ENCODE measurements at places on chromosomes 2 and 18. TPM values are rescaled to one million over a fixed set of nuclear protein-coding genes. Genes with fewer than 3 reads are reported as not detected.

Gene ANKRD30BL
- not detected for total RNA-seq

DNA sequence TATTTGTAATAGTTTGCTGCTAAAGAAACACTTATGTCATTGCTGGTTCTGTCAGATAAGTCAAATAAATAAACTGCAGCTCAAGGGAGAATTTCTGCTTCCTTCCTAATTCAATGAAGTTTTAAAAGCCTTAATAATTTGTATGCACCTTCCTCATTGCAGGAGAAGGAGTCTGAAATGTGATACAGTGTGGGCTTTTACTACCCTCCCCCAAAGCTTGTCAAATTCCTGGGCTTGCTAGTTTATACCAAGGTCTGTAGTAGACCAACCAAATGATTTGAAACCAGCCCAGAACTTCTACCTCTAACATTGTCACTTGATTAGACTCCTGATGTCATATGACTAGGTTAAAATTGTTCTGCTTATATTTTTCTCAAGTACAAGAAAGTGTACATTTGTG lies 131.8 kb downstream of the DTNA start:
- no peaks in the 10 kb centered on the region for H3K27me3 ChIP-seq
- no peak for DNase-seq
- no peaks in the 10 kb centered on the region for H3K36me3 ChIP-seq

DNA sequence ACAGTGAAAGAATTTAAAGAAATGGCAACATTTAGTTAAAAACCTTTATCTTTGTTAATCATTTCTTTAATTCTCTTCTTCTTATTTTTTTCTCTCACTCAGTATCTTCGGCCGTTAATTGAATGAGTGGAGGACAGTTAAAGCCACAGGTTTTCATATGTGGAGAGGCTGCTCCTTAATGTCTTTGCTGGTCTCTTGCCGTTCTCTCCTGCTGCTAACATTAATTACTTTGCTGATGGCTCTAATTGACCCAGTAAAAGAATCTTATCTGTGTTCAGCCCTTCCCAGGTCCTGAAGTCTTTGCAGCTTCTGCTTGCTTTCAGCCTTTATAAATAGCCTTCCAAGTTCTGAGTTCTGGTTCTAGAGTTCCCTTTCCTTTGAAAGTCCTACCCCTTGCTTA lies 77.1 kb downstream of the ADAM23 start:
- DNase-seq: no peak
- H3K4me3 ChIP-seq: no peak overlapping the region
- no peaks in the 10 kb centered on the region for H3K27me3 ChIP-seq
- no peaks in the 10 kb centered on the region for H3K36me3 ChIP-seq
- H3K27ac ChIP-seq: no peak overlapping the region

- no peaks in the 10 kb centered on the region for H3K36me3 ChIP-seq
- H3K27me3 ChIP-seq: no peaks in the 10 kb centered on the region
- peak overlapping the region; percentile 64 for H3K27ac ChIP-seq
- H3K4me3 ChIP-seq: peak overlapping the region; percentile 66
Observed at GRCh38 chr2:119431976-119432850, 559 bp downstream of the TMEM37 start.

GRCh38 chr18:70037431-70038061 lies 89.9 kb upstream of the CD226 start:
- H3K4me1 ChIP-seq: no peaks in the 10 kb centered on the region
- peaks cover 12% of the 10 kb centered on the region for H3K36me3 ChIP-seq
- no peaks in the 10 kb centered on the region for H3K27me3 ChIP-seq
- H3K27ac ChIP-seq: no peak overlapping the region

DNA sequence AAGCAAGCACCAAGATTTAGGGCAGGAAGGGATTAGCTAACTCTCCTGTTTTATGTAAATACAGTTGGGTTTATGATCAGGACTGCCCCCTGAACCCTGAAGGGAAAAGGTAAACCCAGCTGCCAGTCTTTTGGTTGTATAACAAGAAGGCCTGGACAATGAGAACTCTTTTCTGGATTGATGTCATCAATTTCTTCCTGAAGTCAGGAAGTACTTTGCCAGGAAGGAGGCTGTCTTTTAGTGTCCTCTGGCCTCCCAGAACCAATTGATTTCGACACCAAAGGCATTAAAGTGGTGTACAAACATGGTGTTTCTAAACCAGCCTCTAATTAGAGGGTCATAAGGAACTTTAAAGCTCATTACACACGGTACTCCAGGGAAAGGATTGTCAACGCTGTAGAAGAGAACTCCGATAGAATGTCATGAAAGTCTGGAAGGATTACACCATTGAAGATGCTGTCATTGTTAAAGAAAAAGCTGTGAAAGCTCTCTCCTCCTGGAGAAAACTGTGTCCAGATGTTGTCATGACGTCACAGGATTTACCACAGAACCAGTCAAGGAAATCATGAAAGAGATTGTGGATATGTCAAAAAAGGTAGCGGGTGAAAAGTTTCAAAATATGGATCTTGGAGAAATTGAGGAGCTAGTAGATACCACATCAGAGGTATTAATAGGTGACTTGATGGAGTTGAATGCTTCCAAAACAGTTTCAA lies 78.8 kb downstream of the ANKRD12 start:
- no peak overlapping the region for H3K4me3 ChIP-seq
- peaks cover 67% of the 10 kb centered on the region for H3K36me3 ChIP-seq
- no peak for DNase-seq
- H3K4me1 ChIP-seq: no peaks in the 10 kb centered on the region
- H3K27ac ChIP-seq: no peak overlapping the region

DNA sequence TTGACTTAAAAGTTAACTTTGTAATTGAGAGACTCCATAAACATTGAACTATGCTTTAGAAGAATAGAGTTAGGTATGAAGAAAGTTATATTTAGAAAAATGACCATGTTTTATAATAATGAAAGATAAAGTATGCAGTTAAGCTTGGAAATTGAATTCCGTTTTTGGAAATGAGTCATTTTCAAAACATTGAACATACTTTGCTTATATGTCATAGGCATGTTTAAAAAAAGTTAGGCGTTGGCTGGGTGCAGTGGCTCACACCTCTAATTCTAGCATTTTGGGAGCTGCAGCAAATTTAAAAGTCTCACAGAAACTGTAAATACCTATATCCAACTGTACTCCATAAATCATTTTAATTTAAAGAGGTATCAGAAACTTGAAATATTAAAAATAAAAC lies 607.4 kb downstream of the CBLN2 start:
- H3K4me1 ChIP-seq: no peaks in the 10 kb centered on the region
- DNase-seq: no peak
- no peak overlapping the region for H3K27ac ChIP-seq
- H3K27me3 ChIP-seq: no peaks in the 10 kb centered on the region
- H3K4me3 ChIP-seq: no peak overlapping the region

DNA sequence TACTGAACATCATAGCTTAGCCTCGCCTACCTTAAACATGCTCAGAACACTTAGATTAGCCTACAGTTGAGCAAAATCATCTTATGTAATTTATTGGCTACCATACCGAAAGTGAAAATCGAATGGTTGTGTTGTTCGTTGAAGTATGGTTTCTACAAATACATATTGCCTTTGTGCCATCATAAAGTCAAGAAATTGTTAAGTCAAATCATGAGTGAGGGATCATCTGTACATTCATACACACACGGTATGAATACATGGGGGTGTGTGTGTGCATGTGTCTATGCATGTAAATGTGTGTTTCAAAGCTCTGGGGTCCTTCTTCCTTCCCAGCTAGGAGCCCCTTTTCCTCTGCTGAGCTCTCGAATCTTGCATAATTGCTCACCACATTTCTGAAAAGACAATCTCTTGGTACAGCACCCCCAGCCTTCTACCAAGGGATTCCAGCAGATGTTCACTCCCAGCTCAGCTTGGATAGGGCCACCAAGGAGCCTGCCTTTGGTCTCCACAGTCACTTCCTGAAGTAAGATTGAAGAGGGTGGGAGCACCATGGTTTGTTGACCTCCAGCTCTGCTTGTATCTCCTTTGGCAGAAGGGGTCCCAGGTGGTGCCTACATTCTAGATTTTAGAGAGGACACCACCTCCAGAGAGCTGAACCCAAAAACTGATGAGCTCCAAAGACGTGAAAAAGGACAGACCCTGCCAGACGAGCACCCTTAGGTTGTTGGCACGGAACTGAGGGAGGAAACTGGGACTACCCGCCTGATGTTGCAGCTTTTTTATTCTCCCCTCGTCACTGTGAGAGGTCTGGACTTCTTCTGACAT lies 33.2 kb upstream of the CYP1B1 start:
- H3K36me3 ChIP-seq: no peaks in the 10 kb centered on the region
- DNase-seq: no peak
- H3K4me1 ChIP-seq: peaks cover 34% of the 10 kb centered on the region
- peak overlapping the region; percentile 77 for H3K27ac ChIP-seq
- H3K27me3 ChIP-seq: no peaks in the 10 kb centered on the region
- peak overlapping the region; percentile 12 for H3K4me3 ChIP-seq
